CD4-positive, alpha-beta memory T cell (primary cell): ENCODE measurements at places on chromosomes 2 and 18. TPM values are rescaled to one million over a fixed set of nuclear protein-coding genes. Genes with fewer than 3 reads are reported as not detected.

The GREB1 gene
- 1.1 TPM for total RNA-seq

The INO80D gene
- 41.3 TPM for total RNA-seq

The ELOA2 gene
- total RNA-seq = not detected

The ZSWIM2 gene
- total RNA-seq = not detected

The DLX1 gene
- total RNA-seq = not detected

The SLC11A1 gene
- total RNA-seq = 1.3 TPM

The GPAT2 gene
- total RNA-seq = 2.9 TPM

The CACNB4 gene
- 0.47 TPM for total RNA-seq
